ENCODE measurements at places on chromosomes 5 and 9. TPM values are rescaled to one million over a fixed set of nuclear protein-coding genes. Genes with fewer than 3 reads are reported as not detected.
A peak's percentile ranks its signal among the peaks of the same experiment; 100 is the strongest.

AK6 gene
- 34.5 TPM for total RNA-seq

CCDC192 gene
- not detected for total RNA-seq

- peaks cover 12% of the 10 kb centered on the region for H3K36me3 ChIP-seq
- H3K27ac ChIP-seq, result peak overlapping the region; percentile 86
- peak overlapping the region; percentile 95 for H3K4me3 ChIP-seq
- no peaks in the 10 kb centered on the region for H3K27me3 ChIP-seq
Observed at GRCh38 chr5:16464664-16465543, 696 bp downstream of the ZNF622 start.

GRCh38 chr5:65290677-65291076 lies 191.0 kb downstream of the ADAMTS6 start:
- H3K27me3 ChIP-seq, result no peaks in the 10 kb centered on the region
- no peak overlapping the region for H3K27ac ChIP-seq
- H3K4me1 ChIP-seq, result no peaks in the 10 kb centered on the region
- no peak for DNase-seq
- H3K36me3 ChIP-seq, result no peaks in the 10 kb centered on the region

- no peak overlapping the region for H3K4me3 ChIP-seq
- no peak overlapping the region for H3K27ac ChIP-seq
- no peaks in the 10 kb centered on the region for H3K4me1 ChIP-seq
Observed at GRCh38 chr5:39461007-39461682, 36.4 kb upstream of the DAB2 start.

DNA sequence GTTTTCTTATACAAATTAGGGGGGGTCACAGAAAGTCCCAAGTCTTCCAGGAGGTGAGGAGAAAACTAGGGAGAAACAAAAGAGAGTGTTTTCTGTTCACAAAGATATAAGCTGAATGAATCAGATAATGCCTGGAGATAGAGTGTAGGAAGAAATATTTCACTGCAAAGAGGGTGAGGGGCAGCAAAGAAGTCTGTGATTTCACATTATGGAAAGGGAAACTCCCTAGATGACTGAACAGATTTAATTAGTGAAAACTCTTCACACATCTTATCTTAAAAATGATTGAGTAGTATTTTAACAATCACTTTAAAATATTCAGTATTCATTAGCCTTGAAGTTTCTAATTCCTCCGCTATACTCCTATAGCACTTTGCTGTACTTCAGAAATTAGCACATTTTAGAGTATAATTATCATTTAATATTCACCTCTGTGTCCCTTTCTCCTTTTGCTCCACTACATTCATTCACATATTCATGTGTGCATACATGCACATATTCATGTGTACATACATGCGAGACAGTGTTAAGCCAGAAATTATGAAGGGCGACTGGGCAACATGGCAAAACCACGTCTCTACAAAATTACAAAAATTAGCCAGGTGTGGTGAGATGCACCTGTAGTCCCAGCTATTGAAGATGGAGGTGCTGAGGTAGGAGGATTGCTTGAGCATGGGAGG lies 332.2 kb downstream of the HTR1A start:
- no peaks in the 10 kb centered on the region for H3K27me3 ChIP-seq
- DNase-seq, result no peak
- no peak overlapping the region for H3K27ac ChIP-seq
- no peaks in the 10 kb centered on the region for H3K36me3 ChIP-seq
- H3K4me3 ChIP-seq, result no peak overlapping the region

- peak; percentile 54 for DNase-seq
- H3K4me3 ChIP-seq, result peak overlapping the region; percentile 70
- no peaks in the 10 kb centered on the region for H3K4me1 ChIP-seq
- H3K27ac ChIP-seq, result peak overlapping the region; percentile 60
- H3K27me3 ChIP-seq, result no peaks in the 10 kb centered on the region
Observed at GRCh38 chr9:89497257-89497963, 503 bp downstream of the SEMA4D start.

- H3K4me1 ChIP-seq, result no peaks in the 10 kb centered on the region
- H3K27me3 ChIP-seq, result no peaks in the 10 kb centered on the region
- no peak overlapping the region for H3K4me3 ChIP-seq
- H3K27ac ChIP-seq, result no peak overlapping the region
- DNase-seq, result no peak
Observed at GRCh38 chr5:116453988-116454411, 120.6 kb downstream of the SEMA6A start.

DNA sequence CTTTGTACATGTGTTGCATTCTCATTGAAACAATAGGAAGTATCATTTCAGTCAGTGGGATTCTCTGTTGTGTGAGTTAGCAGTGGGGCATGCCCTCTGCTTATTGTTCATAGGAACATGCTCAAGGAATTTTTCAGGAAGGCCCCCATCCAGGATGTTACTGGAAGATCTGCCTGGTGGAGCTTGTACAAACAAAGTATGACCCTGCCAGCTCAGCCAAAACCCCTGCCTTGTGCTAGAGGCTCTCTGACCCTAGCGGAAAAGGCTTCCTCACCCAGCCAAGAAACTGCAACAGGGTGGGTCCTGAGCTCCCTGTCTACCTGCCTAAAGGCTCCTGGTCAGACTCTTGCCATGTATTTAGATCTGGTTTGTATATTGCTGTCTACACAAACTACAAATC lies 43.2 kb downstream of the MRRF start:
- H3K4me1 ChIP-seq, result no peaks in the 10 kb centered on the region
- DNase-seq, result no peak
- H3K27ac ChIP-seq, result no peak overlapping the region
- H3K27me3 ChIP-seq, result no peaks in the 10 kb centered on the region
- no peak overlapping the region for H3K4me3 ChIP-seq

DNA sequence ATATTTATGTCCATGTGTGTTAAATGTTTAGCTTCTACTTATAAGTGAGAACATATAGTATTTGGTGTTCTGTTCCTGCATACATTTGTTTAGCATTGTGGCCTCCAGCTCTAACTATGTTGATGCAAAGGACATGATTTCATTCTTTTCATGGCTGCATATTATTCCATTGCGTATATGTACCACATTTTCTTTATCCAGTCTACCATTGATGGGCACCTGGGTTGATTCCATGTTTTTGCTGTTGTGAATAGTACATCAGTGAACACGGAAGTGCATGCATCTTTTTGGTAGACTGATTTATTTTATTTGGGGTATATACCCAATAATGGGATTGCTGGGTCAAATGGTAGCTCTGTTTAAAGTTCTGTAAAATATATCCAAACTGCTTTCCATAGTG lies 359.0 kb downstream of the SLCO4C1 start:
- H3K4me3 ChIP-seq, result no peak overlapping the region
- H3K36me3 ChIP-seq, result no peaks in the 10 kb centered on the region
- no peaks in the 10 kb centered on the region for H3K27me3 ChIP-seq
- no peak overlapping the region for H3K27ac ChIP-seq
- H3K4me1 ChIP-seq, result no peaks in the 10 kb centered on the region

GRCh38 chr9:137459601-137460362 lies 648 bp upstream of the NSMF start:
- no peaks in the 10 kb centered on the region for H3K36me3 ChIP-seq
- H3K4me3 ChIP-seq, result peak overlapping the region; percentile 66
- H3K27ac ChIP-seq, result no peak overlapping the region
- DNase-seq, result no peak
- peaks cover 12% of the 10 kb centered on the region for H3K4me1 ChIP-seq
- H3K27me3 ChIP-seq, result no peaks in the 10 kb centered on the region

GRCh38 chr5:518721-519120 lies 5.5 kb downstream of the SLC9A3 start:
- no peak overlapping the region for H3K4me3 ChIP-seq
- H3K27ac ChIP-seq, result no peak overlapping the region
- peak; percentile 80 for DNase-seq
- peaks cover 2% of the 10 kb centered on the region for H3K4me1 ChIP-seq

- H3K4me1 ChIP-seq, result no peaks in the 10 kb centered on the region
- H3K27me3 ChIP-seq, result no peaks in the 10 kb centered on the region
- no peaks in the 10 kb centered on the region for H3K36me3 ChIP-seq
- H3K27ac ChIP-seq, result no peak overlapping the region
Observed at GRCh38 chr9:27278374-27278773, 18.6 kb downstream of the EQTN start.
